Brain pericyte (primary cell): ENCODE measurements at places on chromosomes 6 and 20.

DNA sequence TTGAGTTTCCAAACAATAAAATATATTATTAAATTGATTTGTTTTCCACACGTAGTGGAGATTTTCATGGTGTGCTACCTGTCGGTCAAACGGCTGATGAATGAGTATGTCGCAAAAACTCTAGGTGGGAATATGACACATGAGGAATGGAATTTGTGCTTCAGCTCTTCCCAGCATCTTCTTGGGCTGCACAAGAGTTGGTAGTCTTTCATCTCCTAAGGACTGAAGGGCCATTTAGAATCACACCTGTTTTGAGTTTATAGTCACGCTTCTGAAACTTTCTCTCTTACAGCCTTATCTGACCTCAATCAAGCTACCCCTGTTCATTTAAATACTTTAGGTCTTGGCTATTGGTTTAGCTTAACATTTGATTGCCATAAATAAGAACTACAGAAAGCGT, 157.7 kb upstream of the AKAP12 start:
- no peak for DNase-seq

GRCh38 chr6:148811459-148811858, 64.6 kb downstream of the UST start:
- DNase-seq = no peak

- no peak for DNase-seq
Observed at GRCh38 chr6:47428288-47428687, 49.3 kb upstream of the CD2AP start.

GRCh38 chr20:3733119-3733995, 872 bp downstream of the HSPA12B start:
- DNase-seq = no peak

DNA sequence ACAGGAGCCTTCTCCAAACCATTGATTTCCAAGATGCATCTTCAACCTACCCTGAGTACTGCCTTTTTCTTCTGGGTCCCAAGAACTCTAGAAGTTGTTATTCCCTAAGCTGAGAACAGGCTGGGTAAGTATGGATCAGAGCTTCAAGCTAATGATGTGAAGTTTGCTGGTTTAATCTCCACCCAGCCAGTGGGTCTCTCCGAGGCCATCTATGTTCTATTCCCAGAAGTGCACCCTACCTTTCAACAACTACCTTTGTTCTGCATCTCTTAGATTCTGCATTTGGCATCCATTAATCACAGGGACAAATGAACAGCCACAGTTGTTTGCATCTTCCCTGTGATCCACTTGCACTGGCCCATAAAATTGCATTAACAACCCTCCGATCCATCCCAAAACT, 246.2 kb downstream of the HIVEP2 start:
- DNase-seq = no peak

DNA sequence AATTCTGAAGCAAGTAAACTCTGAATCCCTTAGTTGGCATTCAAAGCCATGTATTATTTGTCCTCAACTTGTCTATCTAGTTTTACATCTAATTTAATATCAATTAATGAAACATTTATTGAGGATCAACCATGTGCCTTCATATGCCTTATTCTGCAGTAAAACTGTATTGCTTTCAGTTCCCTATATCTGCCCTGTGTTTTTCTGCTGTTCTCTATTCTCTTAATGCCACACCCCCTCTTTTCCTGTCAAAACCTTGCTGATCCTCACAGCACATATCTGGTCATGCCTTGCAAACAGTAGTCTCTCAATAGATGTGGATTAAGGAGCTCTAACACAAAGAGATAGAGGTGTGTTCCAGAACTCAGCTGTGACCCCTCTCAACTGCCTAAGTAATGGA, 2.0 kb downstream of the FIG4 start:
- DNase-seq = no peak

DNA sequence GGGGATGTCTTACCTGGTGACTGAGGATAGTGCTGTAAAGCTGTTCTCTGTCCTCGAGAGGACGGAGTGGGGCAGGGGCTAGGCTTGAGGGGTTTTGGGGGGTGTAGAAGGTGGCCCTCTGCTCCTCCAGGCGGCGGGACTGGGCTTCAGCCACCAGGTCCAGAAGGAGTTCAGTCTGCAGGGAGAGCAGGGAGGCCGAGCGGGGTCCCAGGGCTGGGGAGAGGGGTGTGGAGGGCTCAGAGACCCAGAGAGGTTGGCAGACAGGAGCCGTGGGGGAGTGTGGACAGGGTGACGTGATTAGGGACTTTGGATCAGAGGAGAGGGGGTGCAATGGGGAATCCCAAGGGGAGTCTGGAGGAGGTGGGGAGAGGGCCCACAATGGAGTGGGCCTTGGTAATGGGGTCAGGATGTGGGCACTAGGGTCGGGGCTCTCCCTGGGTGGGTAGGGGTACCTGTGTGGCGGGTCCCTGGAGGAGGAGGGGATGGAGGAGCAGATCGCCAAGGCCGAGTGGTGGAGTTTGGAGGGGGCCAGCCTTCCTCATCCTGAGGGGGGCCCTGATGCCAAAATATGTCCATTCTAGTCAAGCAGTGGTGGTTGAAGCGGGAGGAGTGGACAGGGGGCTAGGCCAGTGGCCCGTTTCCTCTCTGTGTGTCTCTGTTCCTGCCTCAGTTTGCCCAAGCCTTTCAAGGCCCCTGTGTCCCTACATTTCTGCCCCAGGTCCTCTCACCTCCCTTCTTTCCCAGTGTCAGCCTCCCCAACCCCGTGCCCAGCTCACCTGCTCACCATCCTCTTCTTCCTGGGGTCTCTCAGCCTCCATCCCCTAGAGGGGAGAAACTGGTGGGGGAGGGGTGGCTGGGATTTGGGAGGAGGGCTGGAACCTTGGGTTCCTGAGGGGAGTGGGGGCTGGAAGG, 491 bp downstream of the GPSM3 start:
- DNase-seq = no peak

- no peak for DNase-seq
Observed at GRCh38 chr6:27230758-27231111, 16.8 kb upstream of the PRSS16 start.

DNA sequence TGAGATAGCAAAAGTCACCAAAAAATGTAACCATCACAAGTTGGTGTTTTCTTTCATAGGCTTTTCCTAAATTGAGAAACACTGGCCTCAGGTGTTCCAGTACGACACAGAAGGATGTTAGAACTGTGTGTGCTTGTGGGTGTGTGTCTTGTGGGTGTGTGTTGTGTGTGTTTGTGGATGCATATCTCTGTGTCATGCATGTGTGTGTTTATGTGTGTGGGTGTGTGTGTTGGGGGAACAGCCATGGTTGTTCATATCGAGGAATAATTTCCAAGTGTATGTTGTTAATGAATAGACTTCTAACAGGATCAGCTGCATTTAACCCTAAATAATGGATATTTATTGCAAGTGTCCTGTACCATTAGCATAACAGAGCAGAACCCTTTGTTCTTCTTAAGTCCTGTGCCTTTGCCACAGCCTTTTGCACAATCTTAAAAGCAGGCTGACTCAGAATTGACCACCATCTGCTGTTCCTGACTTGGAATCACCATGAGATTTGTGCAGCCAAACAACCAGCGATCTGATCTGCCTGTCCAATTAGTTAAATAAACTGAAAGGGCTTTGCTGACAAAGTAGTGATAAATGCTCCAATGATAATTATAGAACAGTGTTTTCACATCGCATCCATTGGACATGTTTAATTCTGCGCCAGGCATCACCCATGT, 7.6 kb downstream of the CD93 start:
- no peak for DNase-seq

- DNase-seq = no peak
Observed at GRCh38 chr6:37429352-37429750, 3.7 kb upstream of the CMTR1 start.

DNA sequence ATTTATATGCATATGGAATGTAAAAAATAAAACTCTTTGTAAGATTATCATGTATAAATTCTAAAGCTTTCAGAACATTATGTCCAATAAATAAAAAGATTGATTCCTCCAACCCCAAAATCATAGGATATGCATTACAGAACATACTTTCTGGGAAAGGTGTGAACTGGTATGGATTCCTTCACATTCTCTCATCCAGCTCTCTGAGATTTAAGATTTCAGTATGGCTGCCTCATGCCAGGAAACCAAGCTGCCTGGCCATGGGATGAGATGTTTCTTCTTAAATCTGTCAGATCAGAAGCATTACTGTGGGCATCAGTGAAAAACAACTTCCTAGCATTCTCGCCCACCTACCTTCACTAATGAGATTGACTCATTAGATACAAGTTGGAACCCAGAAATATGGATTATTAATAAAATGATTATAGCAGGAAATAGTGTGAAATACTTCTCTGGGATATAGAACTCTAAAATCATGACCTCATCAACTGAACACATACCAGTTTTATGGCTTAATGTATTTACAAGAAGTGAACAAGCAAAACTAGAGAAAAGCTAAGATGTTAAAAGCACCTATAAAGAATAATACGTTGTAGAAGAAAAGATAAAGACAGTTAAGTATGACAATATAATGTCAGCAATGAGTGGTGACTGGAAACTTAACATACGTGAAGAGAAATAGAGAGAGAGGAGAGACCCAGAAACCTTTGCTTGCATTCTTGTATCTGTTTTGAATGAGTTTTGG, 171.6 kb upstream of the PHACTR1 start:
- no peak for DNase-seq
